Thoracic aorta (tissue), 2 donors: ENCODE measurements at places on chromosomes 16 and 17.

DNA sequence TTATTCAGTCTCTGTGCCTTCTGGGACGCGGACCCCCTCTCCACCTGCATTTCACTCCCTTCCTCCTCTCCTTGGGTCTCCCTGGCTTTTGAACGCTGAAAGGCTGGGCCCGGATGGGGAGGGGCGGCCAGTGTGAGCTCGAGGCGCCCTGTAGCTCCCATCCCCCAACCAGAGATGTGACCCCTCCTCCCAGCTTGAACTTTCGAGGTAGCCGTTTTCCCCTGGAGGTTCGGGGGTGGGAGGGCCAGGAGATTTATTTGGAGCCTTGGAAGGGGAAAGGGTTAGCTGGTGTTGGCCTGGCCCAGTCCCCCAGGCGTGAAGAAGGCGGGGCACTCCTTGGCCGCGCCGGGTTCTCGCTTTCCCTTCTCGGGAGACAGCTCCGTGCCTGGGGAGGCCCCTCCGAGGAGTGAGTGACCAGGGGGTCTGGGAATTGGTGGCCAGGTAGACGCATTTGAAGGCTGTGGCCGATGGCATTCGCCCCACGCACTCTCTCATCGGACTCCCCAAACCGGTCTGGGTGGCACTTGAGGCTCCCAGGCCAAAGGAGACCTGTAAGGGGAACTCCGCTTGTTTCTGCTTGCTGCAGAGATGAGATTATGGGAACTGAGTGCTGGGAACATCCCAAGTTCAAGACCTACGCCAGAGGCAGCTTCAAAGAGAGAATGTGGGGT is 942 bp downstream of the LDAF1 start:
- no peak for DNase-seq
- no peaks in the 10 kb centered on the region for H3K27me3 ChIP-seq
- peak overlapping the region; percentile 96 for H3K4me3 ChIP-seq

DNA sequence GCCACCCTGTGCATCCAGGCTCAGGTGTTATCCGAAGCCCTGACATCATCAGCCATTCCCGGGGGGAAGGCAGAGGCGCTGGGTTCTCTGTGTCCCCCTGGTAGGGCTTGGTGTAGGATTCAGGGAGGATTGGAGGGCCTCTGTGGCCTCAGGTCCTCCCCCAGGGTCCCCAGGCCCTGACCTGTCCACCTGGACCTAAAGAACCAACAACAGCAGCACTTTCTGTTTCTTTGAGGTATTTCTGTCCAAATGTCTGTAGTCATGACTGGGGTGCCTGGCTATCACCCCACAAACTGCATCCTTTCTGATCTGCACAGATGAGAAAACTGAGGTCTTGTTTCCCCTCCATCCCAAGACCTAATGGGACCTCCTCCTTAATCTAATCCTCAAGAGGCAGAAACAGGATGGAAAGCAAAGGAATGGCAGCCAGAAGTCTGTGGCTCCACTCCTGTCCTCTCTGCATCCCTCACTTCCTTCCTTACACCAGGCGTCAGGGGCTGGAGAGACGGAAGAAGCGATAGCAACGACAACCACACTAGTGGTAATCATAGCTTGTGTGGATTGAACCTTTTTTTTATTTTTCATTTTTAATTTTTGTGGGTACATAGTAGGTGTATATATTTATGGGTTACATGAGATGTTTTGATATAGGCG is 11.8 kb downstream of the NLRC5 start:
- no peaks in the 10 kb centered on the region for H3K27me3 ChIP-seq
- no peak overlapping the region for H3K4me3 ChIP-seq
- H3K4me1 ChIP-seq = peaks cover 21% of the 10 kb centered on the region
- H3K36me3 ChIP-seq = no peaks in the 10 kb centered on the region
- no peak for DNase-seq

DNA sequence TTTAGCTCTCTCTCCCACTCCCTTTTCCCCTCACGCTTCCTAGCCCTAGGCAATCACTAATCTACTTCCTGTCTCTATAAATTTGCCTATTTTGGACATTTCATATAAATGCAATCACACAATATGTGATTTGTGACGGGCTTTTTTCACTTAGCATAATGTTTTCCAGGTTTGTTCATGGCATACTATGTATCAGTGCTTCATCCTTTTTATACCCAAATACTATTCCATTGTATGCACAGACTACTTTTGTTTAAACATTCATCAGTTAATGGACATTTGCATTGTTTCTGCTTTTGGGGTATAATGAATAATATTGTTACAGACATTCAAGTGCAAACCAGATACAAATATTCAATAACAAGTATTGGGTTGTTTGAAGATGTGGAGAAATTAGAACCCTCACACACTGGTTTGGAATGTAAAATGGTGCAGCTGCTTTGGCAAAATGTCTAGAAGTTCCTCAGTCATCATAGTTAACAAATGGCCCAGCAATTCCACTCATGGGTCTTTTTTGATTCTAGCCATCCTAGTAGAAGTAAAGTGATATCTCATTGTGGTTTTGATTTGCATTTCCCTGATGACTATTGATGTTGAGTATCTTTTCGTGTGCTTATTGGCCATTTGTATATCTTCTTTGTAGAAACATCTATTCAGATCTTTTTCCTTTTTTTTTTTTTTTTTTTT is 67.7 kb downstream of the TBX4 start:
- no peak overlapping the region for H3K27ac ChIP-seq
- no peaks in the 10 kb centered on the region for H3K4me1 ChIP-seq
- DNase-seq = no peak
- no peaks in the 10 kb centered on the region for H3K27me3 ChIP-seq
- no peaks in the 10 kb centered on the region for H3K36me3 ChIP-seq

GRCh38 chr16:66574531-66574930 is 4.7 kb upstream of the CMTM2 start:
- no peaks in the 10 kb centered on the region for H3K36me3 ChIP-seq
- H3K4me3 ChIP-seq = no peak overlapping the region
- H3K4me1 ChIP-seq = peaks cover 24% of the 10 kb centered on the region
- H3K27ac ChIP-seq = no peak overlapping the region
- DNase-seq = no peak
- H3K27me3 ChIP-seq = no peaks in the 10 kb centered on the region
